HT-29 (cell line): ENCODE measurements at places on chromosomes 4 and X. TPM values are rescaled to one million over a fixed set of nuclear protein-coding genes. Genes with fewer than 3 reads are reported as not detected.

NPY1R gene
- total RNA-seq = 0.13 TPM in 1 of 2 replicates, not detected in the other

GRCh38 chr4:147874109-147874508 is 142.2 kb downstream of the ARHGAP10 start:
- no peak for DNase-seq

GRCh38 chrX:21176921-21177571 is 197.2 kb upstream of the CNKSR2 start:
- DNase-seq = no peak

GRCh38 chr4:98260047-98260578 is 1.1 kb upstream of the RAP1GDS1 start:
- peak; percentile 45 for DNase-seq
